ENCODE measurements at places on chromosomes 12 and 14.

DNA sequence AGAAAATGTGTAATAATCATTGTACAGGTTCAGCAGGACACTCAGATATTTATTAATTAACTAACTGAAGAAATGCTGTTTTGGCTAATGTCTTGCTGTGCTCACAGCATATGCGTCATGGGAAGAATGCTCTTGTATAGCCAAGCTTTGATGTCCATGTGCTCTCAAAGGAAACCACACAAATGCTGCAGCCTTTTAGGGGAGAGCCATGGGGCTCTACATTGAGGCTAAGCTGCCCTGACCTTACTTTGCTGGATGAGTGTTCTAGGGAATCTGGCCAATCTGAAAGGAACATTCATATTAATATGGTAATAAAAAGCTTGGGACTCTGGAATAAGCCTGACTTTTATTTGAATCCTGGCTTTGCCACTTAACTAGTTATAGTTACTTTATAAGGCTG, 9.5 kb upstream of the CRADD start:
- no peak for DNase-seq

DNA sequence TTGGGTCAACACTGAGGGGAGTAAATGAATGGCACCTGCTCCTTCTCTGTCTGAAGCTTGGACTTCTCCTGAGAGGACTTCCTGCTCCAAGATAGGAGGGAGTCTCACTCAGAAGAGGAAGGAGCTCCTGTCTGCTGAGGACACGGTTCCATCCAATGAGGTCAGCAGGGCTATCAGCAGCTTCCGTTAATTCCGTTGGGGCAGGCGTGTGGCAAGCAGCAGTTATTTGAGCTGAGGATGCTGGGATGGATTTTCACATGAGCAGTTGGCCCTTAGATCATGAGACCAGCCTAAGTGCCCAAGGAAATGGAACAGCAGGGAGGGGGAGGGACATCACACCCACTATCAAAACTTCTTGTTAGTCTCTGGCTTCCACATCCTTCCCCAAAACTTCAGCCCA, 159.0 kb upstream of the PZP start:
- DNase-seq: no peak

GRCh38 chr12:124031058-124031457, 58.0 kb downstream of the ZNF664 start:
- DNase-seq: no peak

GRCh38 chr12:123444092-123445026, 7.9 kb upstream of the RILPL2 start:
- no peak for DNase-seq

- no peak for DNase-seq
Observed at GRCh38 chr14:72521968-72522741, 371.7 kb downstream of the DPF3 start.

- DNase-seq: no peak
Observed at GRCh38 chr14:98956661-98957060, 315.3 kb downstream of the BCL11B start.

DNA sequence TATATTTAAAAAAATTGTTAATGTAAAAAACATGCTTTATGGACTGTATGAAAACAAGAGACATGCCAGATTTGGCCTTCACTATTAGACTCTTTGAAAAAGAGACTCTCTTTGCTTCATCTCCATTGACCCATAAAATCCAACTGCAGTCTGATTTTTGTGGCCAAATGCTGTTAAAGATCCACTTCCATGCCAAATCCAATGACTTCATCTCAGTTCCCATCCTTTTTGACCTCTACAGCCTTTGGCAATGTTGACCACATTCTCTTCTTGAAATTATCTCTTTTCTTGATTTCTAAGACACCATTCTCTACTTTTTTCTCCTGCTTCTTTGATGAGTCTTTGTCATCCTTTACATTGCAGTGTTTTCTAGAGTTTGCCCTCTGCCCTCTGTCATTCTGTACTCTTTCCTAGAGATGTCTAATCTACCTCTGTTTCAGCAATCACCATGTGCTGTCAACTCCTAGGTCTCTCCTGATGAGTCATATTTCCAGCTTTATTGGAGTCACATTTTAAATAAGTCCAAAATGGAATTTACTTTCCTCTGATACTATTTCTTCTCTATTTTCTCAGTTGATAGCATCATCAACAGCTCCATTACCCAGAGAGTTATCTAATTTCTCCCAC, 2.4 kb downstream of the TMPRSS12 start:
- peak; percentile 30 for DNase-seq

GRCh38 chr12:7959701-7960121, 23.7 kb upstream of the SLC2A3 start:
- DNase-seq: peak; percentile 14

- no peak for DNase-seq
Observed at GRCh38 chr14:52333823-52334657, 19.9 kb downstream of the PTGER2 start.

- DNase-seq: peak; percentile 12
Observed at GRCh38 chr12:102811110-102811737, 105.8 kb downstream of the PAH start.

DNA sequence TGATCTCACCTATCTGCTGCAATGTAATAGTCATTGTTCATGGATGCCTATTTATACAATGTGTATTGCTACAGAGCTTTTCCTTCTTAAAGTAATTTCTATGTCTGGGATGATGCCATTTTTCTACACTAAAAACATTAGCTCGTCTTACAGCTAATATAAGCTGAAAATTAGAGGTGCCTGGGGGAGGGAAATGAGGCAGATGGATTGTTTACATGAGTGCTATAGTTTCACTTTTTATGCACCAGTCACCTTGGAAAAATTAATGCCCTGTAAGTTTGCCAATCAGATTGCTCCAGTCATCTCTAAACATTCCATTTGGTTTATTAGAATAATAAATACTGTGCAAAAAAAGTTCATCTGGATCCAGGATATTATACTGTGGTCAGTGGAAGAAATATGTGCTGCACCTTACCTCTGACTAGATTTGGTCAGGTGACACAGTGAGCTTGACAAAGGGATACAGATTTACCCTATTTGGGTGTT, 436.2 kb downstream of the RAD51B start:
- DNase-seq: no peak

- peak; percentile 28 for DNase-seq
Observed at GRCh38 chr14:77965919-77966435, 166.1 kb downstream of the ADCK1 start.

- DNase-seq: no peak
Observed at GRCh38 chr14:87966816-87967215, 26.2 kb downstream of the GALC start.

GRCh38 chr12:15863984-15864383, 18.2 kb upstream of the STRAP start:
- no peak for DNase-seq

- DNase-seq: peak; percentile 16
Observed at GRCh38 chr12:115160271-115161128, 476.5 kb upstream of the TBX3 start.

GRCh38 chr14:22887990-22888378, 5.0 kb downstream of the REM2 start:
- no peak for DNase-seq

DNA sequence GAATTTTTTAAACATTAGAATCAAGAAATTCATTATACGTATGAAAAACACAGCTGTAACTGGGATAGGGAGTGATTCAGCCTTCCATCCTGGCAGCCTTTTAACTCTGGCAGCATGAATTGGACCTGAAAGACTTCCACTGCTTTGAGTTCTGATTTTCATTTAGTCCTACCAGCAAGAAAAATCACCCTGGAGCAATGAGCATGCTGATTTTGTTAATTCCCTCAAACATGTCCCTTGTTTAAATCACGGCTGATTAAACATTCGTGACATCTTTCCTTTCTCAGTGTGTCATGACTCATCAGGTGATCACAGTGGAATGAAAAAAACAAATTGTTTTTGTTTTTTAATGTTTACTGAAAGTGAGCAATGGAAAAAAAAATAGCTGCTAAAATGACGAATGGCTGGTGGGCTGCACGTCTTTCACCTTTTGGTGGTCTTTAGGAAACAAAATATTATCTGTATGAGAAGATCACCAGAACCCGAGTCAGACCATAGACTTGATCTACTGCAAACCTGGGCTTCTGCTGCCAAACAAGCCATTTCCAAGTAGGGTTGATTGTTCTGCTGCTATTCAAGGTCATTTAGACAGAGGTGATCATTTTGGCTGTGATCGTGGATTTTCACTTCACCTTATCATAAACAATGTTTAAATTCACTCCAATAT, 67.0 kb upstream of the CAND1 start:
- DNase-seq: no peak

DNA sequence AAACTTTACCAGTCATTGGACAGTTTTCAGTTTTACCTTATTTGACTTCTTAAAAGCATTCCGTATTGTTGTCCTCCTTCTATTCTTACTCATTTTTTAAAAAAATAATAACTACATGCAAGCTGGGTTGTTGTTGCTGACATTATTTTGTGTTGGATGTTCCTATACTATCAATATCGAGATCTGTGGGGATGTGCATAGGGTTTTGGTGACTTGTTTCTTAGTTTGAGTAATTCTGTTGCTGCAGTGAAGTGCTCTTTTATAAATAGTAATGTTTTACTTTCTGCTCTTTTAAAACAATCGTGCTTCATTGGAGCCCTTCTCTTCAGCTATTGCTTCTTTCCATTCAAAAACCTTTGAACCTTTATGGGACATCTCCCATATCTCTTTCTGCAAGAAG, 79.4 kb downstream of the METTL25 start:
- no peak for DNase-seq

DNA sequence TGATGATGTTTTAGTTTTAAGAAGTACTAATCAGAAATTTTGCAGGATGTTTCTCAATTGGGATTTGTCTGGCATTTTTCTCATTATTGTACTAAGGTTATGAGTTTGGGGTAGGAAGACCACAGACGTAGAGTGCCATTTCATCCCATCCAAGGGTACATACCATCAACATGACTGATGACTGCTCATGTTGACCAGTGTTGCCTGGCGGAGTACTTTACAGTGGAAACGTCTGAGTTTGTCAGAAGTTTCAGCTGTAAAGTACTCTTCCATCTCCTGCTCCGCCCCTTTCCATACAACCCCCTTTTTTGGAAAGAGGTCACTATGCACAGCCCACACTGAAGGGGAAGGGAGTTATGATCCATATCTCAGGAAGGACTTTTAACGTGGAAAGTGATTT, 74.2 kb downstream of the RCOR1 start:
- no peak for DNase-seq

DNA sequence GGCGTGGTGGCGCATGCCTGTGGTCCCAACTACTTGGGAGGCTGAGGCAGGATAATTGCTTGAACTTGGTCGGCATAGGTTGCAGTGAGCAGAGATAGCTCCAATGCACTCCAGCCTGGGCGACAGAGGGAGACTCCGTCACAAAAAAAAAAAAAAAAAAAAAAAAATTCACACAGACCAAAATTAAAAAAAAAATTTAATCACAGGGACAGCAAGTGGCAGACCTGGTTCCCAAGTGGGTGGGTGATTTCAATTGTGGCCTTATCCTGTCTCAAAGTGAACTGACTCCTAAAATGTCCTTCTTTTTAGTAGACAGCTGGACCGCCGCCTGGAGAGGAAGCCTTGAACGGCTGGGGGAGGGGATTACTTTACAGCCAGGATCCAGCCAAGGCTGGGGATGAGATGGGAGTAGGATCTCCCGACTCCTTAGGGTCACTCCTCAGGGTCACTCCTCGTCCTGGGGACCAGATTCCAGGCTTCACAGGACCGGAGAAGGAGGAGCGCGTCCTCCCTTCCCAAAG, 1.5 kb upstream of the KCNH3 start:
- no peak for DNase-seq

- DNase-seq: peak; percentile 56
Observed at GRCh38 chr14:104316121-104316722, 177.8 kb downstream of the KIF26A start.

DNA sequence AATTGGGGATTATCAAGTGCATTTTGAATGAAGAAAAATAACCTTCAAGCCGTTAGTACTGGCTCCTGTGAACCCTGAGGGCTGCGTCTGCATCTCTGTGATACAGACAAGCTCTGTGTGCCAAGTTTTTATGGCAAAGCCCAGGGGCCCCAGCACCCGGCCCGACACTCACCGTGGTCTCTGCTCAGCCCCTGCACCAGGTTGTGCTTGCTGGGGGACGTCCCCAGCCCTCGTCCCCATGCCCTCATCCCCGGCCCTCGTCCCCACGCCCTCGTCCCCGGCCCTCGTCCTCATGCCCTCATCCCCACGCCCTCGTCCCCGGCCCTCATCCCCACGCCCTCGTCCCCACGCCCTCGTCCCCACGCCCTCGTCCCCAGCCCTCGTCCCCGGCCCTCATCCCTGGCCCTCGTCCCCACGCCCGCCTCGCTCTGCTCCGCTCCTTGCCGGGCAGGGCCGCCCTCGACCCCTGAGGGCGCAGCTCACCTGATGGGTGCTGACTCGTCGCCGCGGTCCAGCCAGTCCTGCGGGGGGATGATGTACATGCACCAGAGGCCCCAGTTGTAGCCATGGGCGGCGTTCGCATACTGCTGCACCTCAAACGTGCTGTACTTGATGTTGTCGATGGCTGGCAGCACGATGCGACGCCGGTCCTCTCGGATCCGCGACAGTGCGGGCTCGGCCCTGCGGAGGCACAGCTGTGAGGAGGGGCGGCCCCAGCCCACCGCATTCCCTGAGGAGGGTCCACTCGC, 72.0 kb downstream of the GALNT9 start:
- DNase-seq: no peak

DNA sequence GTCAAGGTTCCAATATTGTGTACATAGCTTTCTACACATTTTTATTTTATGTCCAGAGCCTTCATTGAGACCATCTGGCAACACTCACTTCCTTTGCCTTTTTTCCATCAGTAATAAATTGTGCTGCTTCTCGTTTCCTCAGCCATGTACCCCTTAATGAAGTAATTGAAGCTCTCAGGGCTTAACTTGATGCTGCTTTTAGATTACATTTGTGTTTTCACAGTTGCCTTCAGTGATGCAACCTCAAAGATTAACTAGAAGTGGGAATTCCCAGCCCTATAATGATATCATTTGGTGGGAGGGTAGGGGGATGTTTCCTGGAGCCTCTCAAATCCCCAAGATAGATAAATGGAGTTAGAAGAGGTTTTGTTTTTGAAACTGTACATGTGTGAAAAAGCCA, 80.2 kb upstream of the KRR1 start:
- no peak for DNase-seq

- DNase-seq: no peak
Observed at GRCh38 chr14:42323426-42323825, 716.8 kb downstream of the LRFN5 start.

- no peak for DNase-seq
Observed at GRCh38 chr12:104641862-104642261, 185.1 kb downstream of the CHST11 start.

GRCh38 chr12:66774929-66775328, 96.1 kb upstream of the GRIP1 start:
- DNase-seq: no peak

DNA sequence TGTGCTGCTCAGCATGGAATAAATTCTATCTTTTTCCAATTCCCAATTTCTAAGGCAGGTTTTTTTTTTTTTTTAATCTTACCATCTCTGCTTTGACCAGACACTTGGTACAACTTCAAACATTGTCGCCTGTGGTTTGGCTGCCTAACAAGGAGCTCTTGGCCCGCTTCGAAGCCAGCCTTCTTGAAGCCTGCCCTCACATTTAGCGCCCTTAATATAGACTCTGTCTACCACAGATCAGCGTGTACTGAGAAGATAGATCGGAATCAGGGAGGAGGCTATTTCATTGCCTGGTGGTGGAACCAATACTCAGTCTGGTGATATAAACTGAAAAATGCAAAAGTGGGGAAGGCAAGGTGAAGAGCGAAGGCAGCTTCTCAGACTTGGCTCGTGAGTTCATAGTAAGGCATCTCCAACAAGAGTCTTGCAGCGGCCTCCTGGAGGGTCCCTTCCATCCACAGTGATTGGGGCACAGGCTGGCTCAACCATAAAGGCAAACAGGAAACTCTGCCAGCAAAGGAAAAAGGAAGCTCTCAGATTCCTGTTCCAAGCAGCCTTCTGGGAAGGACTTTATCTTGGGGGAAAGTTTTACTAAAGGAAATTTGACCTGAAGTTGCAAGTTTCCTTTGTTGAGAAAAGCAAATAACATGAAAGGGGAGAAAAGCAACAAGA, 103.2 kb upstream of the BCL2L14 start:
- no peak for DNase-seq
